ENCODE measurements at places on chromosomes 4 and X.

- DNase-seq, result peak; percentile 49
These were observed 220.1 kb downstream of the DLG3 start for GRCh38 chrX:70664726-70665125.

DNA sequence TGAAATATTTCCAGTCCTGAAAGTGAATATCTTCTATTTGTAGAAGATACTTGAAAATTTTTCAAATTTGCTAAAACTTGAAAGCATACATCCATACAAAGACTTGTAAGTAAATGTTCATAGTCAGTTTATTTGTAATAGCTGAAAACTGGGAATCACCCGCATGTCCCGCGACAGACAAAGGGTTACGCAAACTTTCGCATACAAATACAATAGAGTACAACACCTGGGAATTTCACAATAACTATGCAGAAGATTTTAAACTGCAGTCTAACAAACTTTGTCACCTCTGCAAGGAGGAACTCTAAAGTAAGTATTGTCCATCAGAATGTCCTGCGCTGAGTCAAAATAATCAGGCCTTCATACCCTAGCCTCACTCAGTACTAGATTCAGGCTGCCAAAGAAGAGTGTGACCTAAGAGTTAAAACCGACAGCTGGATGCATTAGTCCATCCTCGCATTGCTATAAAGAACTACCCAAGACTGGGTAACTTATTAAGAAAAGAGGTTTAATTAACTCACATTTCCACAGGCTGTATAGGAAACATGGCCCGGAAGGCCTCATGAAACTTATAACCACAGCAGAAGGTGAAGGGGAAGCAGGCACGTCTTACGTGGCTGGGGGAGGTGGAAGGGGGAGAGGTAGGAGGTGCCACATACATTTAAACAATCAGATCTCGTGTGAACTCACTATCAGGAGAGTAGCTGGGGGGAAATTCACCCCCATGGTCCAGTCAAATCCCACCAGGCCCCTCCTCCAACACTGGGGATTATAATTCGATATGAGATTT lies 60.4 kb downstream of the MMRN1 start:
- DNase-seq, result no peak

DNA sequence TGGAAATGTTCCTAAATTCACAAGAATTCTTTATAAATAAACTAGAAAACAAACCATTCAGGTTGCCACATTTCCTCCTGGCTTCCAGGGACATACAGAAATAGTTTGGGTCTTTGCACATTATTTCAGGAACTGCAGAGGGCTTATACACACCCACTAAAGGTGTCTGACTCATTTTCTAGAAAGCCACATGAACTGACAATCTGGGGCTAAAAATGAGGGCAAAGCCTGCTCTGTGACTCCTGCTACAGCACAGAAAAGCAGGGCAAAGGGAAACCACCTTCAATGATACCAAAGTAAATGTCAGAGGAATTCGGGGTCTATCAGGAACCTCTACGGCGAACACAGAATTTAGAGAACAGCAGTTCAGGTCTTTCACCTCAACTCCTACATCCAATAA lies 112.2 kb upstream of the MAP3K15 start:
- peak; percentile 62 for DNase-seq

- DNase-seq, result no peak
These were observed 64.2 kb upstream of the TRPC5OS start for GRCh38 chrX:111811831-111812230.

DNA sequence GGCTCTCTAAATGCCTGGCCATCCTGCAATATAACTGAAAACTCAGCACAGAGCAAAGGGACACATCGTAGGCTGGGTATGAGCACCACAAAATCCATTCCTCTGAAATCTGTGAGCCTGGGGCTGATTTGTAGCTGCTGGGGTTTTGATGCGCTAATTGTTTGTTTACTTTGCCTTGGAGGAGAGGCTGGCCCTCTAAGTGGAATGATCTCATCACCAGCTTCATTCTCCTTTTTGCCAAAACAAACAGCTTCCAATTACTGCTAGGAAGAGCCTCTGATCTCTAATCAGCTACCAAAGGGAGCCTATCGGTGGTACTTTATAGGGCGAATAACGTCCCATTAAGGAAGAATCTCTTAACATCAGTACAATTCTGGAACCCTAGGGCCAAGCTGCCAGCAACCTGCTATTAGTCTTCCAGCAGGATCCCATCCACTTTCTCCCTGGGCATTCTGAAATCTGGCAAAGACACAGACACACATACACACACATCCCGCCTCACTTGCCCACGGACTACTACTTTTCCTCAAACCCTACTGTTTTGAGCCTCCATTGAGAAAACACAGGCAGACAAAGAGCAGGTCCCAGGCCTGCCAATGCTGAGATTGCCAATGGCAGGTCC lies 5.8 kb downstream of the ANOS1 start:
- peak; percentile 61 for DNase-seq

- peak; percentile 26 for DNase-seq
These were observed 403 bp downstream of the SGCB start for GRCh38 chr4:52037689-52038102.

- DNase-seq, result no peak
These were observed 21.0 kb downstream of the ATP2B3 start for GRCh38 chrX:153538424-153538823.

DNA sequence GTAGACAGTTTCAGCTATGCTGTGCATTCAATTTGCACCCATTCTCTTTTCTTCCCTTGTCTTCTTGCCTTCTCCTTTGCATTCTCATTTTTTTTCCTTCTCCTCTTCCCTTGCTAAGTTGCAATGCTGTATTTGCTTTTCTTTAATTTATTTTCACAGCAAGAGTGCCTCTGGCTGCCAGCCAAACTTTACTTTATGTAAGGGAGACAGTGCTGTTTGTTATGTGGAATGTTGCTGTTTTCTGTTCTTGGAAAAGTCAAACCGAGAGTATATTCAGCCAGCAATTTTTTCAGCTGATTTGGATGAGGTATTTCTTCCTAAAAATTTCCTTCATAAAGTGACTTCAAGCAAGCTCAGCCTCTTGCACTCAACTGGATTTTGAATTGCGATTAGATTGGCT lies 1293.4 kb downstream of the ARAP2 start:
- DNase-seq, result no peak
